ENCODE measurements at places on chromosomes 4 and X. TPM values are rescaled to one million over a fixed set of nuclear protein-coding genes. Genes with fewer than 3 reads are reported as not detected.

The XG gene
- total RNA-seq = 1.4 TPM

The NALF2 gene
- total RNA-seq = 0.79 TPM

The AFF2 gene
- total RNA-seq = 0.26 TPM

The EVC gene
- total RNA-seq = 12.9 TPM

The PGRMC1 gene
- 89.6 TPM for total RNA-seq

The ARMCX4 gene
- total RNA-seq = 0.79 TPM

The SPANXD gene
- total RNA-seq = not detected

The SPCS3 gene
- total RNA-seq = 143 TPM

The CACNA1F gene
- under 0.01 TPM for total RNA-seq

The UTP14A gene
- total RNA-seq = 14.7 TPM

The WDR1 gene
- 290 TPM for total RNA-seq

The PFKFB1 gene
- 0.13 TPM for total RNA-seq

The TMEM144 gene
- 4.2 TPM for total RNA-seq

The CDS1 gene
- 28.2 TPM for total RNA-seq

The PABPC4L gene
- under 0.01 TPM for total RNA-seq

The TGIF2LX gene
- not detected for total RNA-seq

The CNGA1 gene
- total RNA-seq = 1.6 TPM

The MAGEA2B gene
- total RNA-seq = not detected

The UFSP2 gene
- 27.4 TPM for total RNA-seq

The GLRA3 gene
- not detected for total RNA-seq

The PSAPL1 gene
- total RNA-seq = 0.26 TPM

The PPEF1 gene
- 0.13 TPM for total RNA-seq

The RNF150 gene
- 0.13 TPM for total RNA-seq

Data from bronchial epithelial cell (primary cell).